Right lung (tissue), 10 donors: ENCODE measurements at places on chromosomes 11 and 22. TPM values are rescaled to one million over a fixed set of nuclear protein-coding genes. Genes with fewer than 3 reads are reported as not detected.
A peak's percentile ranks its signal among the peaks of the same experiment; 100 is the strongest.

- DNase-seq: no peak
Observed at GRCh38 chr22:44145544-44145943, 35.2 kb upstream of the PARVG start.

GRCh38 chr11:44940404-44940803 is 10.3 kb downstream of the TP53I11 start:
- no peak for DNase-seq

GRCh38 chr11:82906931-82907330 is 5.4 kb downstream of the DDIAS start:
- DNase-seq: no peak

GRCh38 chr11:72630104-72630852 is 43.9 kb downstream of the PDE2A start:
- no peak for DNase-seq

- no peak for DNase-seq
Observed at GRCh38 chr22:31348766-31349165, 2.6 kb upstream of the PATZ1 start.

DNA sequence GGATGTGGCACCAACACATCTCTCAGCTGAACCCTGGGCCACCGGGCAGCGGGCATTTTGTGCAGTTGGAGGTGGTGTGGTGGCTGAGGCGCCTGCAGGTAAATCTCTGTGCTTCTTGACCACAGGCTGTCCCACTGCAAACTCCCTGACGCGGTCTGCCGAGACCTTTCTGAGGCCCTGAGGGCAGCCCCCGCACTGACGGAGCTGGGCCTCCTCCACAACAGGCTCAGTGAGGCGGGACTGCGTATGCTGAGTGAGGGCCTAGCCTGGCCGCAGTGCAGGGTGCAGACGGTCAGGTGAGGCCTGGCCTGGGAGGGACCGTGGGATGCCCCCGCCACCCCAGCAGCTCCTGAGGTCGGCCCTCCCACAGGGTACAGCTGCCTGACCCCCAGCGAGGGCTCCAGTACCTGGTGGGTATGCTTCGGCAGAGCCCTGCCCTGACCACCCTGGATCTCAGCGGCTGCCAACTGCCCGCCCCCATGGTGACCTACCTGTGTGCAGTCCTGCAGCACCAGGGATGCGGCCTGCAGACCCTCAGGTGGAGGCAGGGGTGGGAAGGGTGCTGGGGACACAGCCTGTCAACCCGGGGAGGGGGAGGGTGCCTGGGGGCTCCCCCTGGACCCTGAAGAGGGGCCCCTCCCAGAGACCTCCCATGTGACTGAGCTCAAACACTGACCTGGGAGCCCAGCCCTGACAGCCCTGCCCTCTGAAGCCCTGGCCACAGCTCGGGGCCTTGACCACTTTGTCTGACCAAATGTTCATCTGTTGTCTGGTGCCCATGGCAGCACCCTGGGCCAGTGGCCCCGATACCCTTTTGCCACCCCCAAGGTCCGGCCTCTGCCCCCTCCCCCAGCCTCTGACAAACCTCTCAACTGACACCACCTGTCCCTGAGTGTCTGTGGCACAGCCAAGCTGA is 4.6 kb upstream of the PGGHG start:
- DNase-seq: no peak

DNA sequence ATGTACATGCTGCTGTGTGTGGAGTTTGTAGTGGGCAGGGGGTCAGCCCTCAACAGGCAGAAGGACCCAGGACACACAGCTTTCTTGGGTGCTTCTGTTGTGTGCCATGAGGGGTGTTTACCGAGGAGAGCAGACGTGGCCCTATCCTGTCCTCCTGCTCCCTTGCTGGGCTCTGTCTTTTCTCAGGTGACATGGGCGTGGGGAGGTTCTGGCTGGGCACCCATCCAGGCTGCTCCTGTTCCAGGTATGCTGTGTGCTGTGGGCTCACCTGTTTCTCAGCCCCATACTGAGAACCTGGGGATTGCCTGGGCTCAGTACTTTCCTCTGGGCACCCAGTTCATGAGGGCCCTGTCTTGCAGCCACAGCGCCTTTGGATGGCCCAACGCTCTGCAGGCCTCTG is 23.3 kb downstream of the MICALL1 start:
- DNase-seq: no peak

DNA sequence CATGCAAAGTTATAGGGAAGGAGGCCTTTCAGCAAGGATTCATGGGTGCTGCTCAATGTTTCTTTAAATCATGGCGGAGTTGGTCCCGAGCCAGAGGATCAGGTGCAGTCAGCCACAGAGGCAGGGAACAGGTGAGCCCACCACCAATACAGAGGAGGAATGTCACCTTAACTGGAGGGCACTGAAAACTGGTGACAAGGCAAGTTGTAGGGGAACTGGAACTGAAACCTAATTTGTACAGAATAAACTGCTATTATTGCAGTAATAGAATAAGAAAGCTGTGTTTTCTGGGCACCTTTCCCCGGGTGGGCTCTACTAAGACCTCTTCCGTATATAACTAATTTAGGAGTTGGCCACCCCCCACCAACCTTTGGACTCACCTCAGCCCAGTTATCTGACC is 296.0 kb upstream of the NARS2 start:
- DNase-seq: no peak

DNA sequence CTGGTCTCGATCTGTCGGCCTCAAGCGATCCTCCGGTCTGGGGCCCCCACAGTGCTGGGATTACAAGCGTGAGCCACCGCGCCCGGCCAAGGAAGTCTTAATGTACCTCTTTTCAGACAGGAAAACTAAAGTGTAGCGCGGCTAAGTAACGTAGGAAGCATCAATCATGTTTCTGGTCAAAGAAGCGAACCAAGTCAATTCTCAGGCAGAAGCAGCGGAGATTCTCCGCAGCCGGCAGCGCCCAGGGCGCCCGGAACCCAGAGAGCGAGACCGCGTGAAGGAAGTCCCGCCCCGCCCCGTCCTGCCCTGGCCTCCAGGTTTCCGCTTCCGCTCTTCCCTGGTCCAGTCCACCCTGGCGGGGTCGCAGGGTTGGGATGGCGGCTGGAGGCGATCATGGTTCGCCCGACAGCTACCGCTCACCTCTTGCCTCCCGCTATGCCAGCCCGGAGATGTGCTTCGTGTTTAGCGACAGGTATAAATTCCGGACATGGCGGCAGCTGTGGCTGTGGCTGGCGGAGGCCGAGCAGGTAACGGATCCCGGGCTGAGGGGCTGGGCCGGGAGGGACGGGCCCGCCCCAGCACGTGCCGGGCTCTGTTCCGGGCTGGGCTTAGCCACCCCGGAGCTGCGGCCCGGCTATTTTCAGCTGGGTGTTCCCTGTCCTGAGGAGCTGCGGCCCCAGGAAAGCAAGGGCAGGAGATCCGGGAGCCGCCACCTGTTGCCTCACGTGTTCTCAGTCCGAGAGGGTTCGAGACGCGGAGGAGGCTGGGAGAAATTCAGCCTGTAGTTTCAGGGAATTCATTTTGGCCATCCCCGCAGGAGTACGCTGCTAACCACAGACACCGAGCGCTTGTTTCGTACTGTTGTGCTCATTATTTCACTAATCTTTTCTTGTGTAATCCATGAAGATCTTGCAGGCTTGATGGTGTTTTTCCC is at the start of gene ADSL:
Gene ADSL, plus strand, starts transcription at position 316 of the 934 bp plus-strand sequence. Its CDS starts 59 bp downstream, at position 375.
- peak; percentile 87 for DNase-seq

GRCh38 chr11:125347261-125347585 is 148.8 kb downstream of the FEZ1 start:
- no peak for DNase-seq

DNA sequence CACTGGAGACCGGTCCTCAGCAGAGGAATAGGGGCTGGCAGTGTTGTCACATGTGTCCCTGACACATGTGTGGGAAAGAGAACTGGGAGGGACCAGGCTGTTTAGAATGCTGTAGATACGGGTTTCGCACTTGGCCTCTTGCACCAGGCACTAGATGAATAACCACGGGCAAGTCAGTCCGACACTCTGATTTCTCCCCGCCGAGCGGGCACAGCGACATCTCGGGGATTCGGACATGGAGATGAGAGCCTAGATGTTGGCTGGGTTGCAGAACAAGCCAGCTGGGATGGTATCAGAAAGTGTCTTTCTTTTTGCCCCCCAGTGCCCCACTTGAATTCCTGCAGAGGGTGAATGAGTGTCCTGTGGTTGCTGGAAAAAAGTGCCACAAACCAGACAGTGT is 115.9 kb upstream of the SLC22A12 start:
- no peak for DNase-seq

The NPAS4 gene
- polyA plus RNA-seq: 0.14 TPM

The PRG2 gene
- polyA plus RNA-seq: 1.3 TPM
